Forelimb muscle (tissue), 1 donor: ENCODE measurements at places on chromosomes 5 and 9. TPM values are rescaled to one million over a fixed set of nuclear protein-coding genes. Genes with fewer than 3 reads are reported as not detected.

GRCh38 chr9:16670791-16671190 is 199.7 kb downstream of the BNC2 start:
- no peak for DNase-seq

DNA sequence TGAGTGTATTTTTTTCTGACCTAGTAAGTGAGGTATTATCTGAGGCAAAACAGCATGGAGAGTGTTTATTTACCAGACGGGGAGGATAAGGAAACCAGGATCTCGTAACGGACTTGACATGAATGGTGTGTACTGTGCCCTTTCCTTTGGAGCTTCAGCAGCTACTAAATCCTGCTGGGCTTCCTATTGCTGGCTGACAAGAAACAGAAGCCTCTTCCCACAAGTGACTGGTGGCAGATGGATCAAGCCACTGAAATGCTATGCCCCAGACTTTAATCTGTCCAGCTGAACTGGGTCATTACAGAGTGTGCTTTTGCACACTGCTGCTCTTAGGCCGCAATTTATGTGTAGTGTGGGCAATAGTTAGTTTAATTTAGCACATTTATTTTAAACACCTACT is 162.7 kb upstream of the MRPS30 start:
- DNase-seq: no peak

DNA sequence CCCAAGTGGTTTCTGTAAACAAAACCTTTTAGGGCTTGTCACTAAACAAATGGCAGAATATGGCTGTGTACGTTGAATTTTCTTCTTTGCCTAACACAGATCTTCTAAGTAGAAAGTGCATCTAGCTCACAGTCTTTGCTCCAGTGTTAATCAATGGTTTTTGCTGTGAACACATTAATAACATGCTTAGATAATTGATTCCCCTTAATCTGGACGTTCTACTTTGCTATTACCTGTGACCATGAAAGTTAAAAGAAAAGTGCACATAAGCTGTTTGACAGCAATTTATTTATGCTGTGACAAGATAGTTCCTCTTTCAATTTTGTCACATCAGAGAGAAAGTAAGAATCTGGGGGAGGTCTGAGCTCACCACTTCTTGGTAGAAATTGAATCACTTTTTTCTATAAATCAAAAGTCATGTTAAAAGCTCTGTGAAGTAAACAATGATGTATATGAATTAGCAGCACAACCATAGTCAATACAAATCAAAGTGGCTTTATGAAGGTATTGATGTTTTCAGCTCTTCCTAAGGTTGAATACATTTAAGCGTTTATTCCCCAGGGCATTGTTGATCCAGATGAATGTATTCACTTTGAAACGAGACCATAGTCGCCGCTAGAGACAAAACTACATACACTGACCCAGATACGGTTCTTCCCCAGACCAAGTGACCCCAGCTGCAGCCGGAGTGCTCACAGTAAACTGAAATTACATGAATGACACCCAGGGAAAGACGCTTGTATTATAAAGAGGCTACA is 174.6 kb upstream of the ZNF608 start:
- DNase-seq: no peak

DNA sequence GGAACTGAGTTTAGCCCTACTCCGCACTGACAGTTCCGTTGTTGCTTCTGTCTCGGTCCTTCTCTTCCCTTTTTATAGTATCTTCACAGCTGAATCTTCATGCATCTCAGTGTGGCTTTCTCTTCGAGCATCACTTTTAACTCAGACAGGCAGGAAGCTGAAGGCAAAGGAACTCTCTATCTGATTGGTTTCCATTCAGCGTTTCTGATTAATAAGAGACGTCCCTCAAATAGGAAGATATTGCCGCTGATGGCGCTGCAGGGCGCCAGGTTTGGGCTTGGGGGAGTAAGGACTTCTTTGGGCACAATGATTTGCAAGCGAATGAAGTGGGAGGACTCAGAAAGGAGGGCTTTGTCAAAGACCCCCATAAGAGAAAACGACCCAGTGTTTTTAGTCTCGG is at the start of gene CDH9:
Gene CDH9, minus strand, starts transcription at position 111 of the 400 bp plus-strand sequence. CDS start 50,253 bp downstream, outside the sequence.
- DNase-seq: no peak

LCN15 gene
- 0.49 TPM for polyA plus RNA-seq

LURAP1L gene
- polyA plus RNA-seq: 10.9 TPM
